ENCODE measurements at places on chromosomes 16 and 17.
A peak's percentile ranks its signal among the peaks of the same experiment; 100 is the strongest.

DNA sequence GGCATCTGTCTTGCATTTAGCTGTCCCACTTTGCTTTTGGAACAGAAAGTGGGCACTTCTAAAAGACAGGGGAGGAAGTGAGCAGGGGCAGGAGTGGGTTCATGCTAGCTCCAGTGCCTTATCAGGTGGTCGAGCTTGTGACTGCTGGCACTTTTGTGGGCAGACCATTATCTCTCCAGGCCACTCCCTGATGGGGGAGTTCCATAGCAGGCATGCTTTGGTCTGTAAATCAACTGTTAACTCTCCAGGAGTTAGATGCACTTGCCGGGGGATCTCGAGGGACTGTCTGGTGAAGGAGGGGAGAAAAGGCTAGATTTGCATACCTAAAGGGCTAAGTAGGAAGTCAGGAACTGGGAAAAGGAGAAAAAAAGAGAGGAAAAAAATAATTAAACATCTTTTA, 9.3 kb upstream of the CARD14 start:
- DNase-seq: no peak

GRCh38 chr16:10013364-10013763, 168.9 kb downstream of the GRIN2A start:
- DNase-seq: no peak

GRCh38 chr17:9845306-9845705, 19.6 kb downstream of the GLP2R start:
- DNase-seq: no peak

DNA sequence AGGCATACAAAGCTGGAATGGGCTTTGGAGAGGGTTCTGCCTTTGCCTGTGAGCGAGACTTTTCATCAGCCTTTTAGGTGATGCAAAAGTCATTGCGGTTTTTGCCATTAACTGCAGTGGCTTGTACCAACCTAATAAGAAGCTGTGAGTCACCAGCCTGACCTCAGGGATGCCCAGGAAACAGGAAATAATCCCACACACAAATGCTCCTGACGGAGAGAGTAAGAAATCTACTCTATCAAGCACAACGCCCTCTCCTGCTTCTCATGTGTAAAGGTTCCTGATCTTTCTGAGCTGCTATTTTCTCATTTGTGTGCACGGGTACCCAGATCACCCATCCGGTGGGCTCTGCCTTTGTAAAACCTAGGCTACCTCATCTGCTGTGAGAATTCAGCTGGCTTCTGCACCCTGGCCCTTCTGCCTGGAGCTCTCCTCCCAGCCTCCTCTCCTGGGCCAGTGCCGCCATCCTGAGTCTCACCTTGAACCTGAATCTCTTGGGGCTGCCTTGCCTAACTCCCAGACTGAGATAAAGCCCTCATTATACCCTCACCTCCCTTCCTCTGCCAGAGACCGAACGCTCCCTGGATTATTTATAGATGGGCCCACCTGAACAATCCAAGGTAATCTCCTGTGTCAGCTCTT, 299.7 kb downstream of the C16orf95 start:
- no peak for DNase-seq

DNA sequence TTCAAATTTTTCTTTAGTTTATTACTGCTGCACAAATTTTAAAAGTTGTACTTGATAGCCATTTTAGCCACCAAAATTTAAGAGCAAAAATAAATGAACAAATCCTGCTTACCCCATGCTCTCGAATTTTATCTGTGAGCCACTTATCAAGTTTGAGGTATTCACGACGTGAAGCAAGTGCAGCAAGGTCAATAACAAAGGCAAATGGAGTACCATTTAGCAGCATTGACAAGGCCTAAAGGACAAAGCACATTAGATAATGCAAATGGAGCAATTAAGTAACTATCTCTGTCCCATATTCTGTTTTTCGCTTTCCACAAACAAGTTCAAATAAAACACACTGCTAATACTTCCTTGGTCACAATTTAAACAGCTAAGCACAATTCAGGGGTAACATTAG, 54.7 kb downstream of the CNOT1 start:
- DNase-seq: no peak

DNA sequence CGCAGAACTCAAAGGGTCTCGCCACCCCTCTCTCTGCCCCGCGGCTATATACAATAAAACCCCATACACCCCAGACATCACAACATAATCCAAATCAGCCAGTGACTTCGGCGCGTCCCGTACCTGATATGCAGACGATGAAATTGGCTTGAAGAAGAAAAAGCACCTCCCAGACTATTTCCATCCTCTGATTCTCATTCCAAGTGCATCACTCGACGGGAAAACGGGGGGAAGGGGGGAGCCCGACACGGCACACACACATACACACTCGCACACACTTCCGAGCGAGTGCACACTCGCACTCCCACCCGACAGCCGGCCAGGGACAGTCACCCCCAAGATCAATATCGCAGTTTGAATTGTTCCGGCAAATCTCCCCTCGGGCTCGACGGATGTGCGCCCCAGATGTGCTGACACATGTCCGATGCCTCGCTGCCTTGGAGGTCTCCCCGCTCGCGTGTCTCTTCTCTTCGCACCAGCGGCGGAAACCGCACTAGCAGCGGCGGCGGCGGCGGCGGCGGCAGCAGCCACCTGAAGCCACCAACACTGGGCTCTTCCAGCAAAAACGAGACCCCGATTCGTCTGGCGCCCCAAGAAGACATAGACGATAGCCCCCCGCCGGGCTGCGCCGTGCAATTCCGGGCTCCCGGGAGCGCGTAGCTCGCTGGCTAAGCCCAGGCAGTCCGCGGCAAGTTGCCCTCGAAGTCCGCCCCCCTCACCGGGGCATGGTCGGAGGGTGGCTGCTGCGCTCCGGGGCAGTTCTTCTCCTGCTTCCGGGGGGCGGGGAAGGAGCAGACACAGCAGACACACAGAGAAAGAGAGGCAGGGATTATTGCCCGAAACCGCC, 688 bp downstream of the CA10 start:
- no peak for DNase-seq

GRCh38 chr17:49525831-49526741, 31.0 kb downstream of the NGFR start:
- DNase-seq: no peak

- no peak for DNase-seq
Measured at GRCh38 chr16:78897299-78897698, 703.2 kb downstream of the MAF start.

DNA sequence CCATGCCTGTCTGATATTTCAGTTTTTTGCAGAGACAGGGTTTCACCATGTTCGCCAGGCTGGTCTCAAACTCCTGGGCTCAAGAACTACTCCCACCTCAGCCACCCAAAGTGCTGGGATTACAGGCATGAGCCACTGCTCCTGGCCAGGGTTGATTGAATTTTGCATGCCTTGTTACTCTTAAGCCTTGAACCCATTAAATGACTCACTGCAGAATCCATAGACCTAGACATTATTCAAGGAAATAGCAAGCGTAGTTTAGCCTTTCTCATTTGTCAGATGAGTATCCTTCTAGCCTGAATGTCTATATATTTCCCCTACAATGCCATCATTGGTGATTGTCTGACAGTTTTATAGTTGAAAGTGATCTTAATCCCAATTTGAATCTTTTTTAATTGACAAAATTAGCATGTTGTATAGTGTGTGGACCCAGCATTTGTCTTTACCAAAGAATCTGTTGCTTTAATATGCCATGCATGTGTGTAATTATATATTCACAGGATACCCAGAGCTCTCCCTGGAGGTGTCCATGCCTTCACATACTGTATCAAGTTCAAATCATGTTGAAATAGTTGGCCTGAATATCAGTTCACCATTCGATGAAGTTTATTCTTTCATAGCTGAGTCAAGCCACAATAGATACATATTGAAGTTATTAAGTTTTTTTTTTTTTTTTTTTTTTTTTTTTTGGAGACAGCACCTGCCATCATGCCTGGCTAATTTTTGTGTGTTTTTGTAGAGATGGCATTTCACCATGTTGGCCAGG, 321.0 kb downstream of the CPPED1 start:
- no peak for DNase-seq

DNA sequence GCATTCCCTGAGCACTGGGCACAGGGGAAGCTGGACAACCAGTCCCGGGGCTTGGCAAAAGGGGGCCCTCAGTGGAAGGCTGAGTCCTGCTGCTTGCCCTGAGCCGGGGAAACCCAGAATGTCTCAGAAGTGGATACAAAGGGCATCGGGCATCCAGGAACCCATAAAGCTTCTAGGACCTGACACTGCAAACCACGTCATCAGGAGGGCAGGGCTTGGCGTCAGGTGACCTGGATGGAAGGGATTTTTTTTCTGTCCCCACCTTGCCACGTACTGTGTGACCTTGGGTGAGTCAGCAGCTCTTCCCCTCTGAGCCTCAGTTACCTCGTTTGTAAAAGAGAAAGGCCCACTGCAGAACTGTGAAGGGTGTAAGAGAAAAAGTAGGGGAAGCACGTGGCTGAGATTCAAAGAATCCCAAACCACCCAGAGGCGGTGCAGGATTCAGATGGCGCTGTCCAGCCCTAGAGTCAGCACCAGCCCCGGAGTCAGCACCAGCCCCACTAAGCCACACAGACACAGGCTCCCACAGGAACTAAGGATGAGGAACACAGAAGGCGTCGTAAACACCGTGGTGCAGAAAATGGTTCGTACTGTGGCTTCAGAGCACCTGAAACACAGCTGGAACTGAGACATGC, 53.7 kb downstream of the C16orf95 start:
- DNase-seq: no peak

- no peak for DNase-seq
Measured at GRCh38 chr16:58280146-58280845, 14.5 kb downstream of the PRSS54 start.

DNA sequence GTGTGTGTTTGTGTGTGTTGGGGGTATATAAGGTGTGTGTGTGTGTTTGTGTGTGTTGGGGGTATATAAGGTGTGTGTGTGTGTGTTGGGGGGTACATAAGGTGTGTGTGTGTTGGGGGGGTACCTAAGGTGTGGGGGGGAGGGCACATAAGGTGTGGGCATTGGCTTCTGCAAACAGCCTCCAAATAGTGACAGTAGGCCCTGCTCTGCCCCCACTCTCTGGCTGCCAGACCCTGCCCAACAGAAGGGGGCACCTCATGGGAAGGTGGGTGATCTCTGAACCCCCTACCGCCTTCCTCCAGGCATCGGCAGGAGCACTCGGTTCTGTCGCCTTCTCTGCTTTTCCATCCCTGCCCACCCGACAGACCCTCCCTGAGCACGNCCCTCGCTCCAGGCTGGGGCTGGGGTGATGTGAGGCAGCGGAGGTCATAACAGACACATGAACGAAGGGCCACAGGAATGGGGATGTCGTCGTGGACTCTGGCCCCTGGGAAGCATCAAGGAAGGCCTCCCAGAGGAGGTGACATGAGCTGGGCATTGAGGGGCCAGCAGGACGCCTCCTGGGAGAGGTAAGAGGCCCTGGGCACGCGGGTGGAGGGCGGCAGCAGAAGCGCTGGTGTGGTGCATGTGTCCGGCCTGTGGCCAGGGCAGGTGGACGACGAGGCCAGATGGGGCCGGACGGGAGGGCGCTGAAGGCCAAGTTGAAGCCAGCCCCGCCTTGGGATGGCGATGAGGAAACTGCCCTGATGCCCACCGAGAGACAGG, 136.6 kb upstream of the RPH3AL start:
- peak; percentile 21 for DNase-seq

DNA sequence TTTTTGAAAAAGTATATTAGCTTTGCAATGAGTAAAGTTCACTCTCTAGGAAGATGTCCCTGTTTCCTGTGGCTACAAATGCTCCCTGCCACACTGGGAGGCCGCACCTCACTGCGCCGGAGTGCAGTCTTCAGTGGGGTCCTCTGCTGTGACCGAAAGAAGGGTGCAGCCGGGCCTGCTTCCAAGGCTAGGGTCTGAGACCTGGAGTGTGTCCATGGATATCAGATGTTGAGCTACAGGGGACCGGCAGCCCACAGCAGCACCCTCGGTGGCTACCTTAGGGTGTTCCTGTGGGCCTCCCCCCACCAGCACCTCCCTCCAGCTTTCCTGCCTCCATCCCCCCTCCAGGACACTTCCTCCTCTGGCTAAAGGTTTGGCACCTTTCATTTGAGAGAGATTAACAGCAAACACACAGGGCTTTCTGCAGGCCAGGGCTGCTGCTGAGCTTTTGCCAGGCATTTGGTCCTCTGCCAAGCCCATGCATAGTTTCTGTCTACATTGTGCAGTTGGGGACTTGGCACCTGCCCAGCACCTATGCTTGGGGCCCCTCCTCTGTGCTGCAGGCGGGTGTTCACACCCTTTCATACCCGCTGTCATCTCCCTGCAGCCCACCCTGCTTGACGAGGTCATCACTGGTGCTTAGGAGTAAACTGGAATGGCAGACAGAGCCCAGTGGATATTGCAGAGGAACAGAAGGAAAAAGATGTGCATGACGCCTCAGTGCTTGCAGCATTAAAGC, 33.8 kb upstream of the CRISPLD2 start:
- DNase-seq: no peak

GRCh38 chr17:3040882-3041281, 22.5 kb downstream of the OR1D5 start:
- no peak for DNase-seq

DNA sequence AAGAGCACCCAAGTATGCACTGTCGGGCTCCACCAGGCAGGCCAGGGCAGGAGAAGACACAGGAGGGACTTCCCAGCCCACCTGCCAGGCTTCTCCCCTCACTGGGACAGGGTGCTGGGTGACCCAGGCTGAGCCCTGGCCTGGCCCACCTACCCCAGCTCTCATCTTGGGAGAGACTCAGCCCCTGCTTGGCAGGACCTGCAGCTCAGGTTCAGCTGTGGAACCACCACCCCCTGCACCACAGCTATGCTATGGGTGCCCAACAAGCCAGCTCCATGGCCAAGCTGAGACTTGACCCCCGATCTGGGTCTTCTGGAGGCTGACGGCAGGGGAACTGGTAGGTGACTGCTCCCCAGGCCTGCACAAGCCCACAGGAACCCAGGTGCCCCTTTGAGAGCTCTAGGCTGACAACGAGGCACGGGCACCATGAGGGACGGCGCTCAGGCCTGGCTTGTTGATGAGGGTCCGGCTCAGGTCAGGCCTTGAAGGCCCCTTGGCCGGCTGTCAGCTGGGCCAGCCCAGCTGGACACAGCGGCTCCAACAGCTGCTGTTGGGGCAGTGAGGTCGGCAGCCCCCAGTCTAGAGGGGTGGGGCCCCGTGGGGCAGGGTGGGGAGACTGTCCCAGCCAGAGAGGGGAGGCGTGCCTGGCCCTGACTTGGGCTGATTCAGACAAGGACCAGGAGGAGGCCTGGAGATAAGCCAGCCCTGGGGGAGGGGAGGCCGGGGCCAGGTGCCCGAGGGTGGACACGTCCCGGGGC, 4.6 kb downstream of the RPUSD1 start:
- no peak for DNase-seq

GRCh38 chr16:72021043-72021442, 12.5 kb downstream of the DHODH start:
- DNase-seq: no peak
